CD4-positive, alpha-beta T cell treated with Interleukin-15 for 1 hour (primary cell): ENCODE measurements at places on chromosomes 5 and 9.

GRCh38 chr5:58736214-58736613, 153.3 kb downstream of the RAB3C start:
- no peak for DNase-seq

DNA sequence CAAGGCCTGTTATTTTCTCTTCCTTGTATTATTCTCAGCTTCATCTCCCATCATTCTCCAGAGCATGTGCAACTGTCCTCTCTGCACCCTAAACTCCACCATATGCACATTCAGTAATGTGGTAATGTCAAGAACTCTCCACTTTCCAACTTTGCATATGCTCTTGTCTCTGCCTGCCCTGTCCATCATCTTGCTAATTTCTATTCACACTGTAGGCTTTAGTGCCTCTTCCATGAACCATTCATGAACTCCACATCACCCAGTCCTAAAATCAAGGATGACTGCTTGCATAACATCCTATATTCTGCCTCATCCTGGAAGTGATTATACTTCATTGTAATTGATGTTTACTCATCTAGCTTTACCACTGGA, 354.8 kb downstream of the PDE4D start:
- no peak for DNase-seq

DNA sequence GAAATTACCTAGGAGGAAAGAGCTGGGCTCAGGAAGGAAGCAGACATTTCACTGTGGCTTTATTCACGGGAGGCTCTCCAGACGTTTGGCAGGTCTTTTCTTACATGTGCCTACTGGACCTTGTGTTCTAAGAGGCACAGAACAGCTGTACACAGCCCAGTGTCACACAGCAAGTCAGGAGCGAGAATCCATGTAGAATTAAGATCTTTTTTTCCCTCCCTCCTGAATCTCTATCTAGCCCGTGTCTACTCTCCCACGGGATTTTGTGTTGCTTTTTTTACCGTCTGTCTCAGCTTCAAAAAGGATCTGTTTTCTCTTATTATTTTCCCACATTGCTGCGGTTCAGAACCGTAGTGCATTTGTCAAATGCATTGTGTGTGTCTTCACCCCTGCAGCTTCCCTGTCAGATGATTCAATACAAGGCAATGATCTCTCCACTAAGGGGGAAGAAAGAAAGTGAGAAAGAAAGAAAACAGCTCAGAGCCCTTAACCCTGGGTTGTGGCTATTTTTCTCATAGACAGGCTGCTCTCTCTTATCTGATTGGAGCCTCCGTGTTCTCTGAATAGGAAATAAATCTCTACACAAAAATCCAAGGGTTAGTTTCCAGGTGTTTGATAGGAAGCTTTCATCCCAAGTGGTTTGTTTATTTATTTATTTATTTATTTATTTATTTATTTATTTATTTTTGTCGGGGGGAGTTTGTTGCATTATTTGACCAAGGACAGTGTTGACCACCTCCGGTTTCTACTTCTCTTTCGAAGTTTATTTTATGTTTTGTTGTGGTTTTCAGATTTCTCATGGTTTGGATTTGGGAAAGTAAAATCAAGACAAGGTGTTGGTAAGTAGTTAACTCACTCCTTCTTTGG, 191.0 kb downstream of the NTRK2 start:
- DNase-seq: no peak

DNA sequence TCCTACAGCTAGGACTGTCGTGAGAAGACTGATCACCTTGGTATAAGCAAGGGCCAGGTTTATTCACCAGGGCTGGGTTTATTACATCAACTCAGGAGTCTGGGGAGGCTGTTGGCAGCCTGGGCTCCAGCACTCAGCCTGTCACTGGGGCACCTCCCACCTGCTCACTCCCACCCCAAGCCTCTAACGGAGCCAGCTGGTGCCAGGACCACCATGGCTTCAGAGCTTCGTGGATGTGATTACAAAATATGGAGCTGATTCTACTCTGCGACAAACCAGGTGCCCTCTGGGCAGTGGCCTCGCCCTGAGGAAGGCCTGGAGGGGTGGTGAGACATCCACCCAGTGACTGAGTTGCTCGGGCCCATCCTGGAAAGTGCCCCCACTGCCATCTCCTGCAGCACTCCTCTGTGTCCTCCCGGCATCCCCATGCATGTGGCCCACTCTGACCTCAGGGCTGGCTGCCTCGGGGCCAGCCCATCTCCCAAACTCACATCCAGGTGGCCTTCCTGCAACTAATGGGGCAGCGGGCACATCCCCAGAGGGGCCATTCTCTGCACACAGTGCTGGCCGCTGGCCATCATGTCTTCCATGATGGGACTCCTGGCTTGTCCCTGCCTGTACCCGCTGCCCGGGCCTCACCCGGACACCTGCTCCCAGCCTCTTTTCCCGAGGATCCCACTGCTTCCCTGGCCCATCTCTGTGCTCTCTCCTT, 49.6 kb downstream of the SECISBP2 start:
- DNase-seq: no peak

DNA sequence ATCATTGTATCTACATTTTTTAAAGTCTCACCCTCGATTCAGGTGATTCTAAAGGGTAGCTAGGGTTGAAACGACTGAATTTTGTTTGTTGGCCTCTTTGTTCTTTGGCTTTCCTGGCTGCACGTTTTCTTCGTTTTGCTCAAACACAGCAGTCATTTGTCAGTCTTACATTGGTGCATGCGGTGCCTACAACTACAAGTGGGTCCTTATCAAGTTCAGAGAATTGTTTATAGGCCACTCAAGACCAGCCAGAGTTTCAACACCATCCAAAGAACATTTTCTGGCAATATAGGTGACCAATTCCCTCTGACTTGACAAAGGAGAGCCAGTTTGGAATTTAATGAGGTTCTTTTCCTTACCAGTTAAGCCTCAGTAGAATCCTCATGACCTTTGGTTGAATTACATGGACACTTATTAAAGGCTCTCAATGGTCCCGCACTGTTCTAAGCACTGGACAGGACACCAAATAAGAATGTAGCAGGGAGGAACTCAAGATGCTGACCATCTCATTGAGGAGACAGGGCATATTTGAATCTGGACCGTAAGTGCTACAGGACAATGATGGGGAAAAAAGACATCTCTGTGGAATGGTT, 119.0 kb upstream of the DMRT1 start:
- no peak for DNase-seq

GRCh38 chr9:69564557-69564956, 107.6 kb downstream of the APBA1 start:
- DNase-seq: no peak

DNA sequence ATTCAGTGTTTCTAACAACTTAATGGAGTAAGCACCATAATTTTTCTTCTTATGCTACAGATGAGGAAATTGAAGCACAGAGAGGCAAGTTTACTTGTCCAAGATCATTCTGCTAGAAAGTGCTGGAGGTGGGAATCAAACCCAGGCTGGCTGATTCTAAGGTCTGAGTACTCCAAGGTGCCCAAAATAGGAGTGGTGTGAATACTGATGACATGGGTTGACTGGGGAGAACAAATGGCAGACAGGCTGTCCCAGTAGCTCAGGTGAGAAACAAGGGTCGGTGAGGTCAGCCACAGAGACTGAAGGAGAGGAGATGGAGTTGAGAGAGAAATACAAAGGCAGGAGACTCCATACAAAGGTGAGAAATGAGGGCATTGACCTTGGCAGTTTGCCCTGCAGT, 144.5 kb upstream of the EGFLAM start:
- no peak for DNase-seq

DNA sequence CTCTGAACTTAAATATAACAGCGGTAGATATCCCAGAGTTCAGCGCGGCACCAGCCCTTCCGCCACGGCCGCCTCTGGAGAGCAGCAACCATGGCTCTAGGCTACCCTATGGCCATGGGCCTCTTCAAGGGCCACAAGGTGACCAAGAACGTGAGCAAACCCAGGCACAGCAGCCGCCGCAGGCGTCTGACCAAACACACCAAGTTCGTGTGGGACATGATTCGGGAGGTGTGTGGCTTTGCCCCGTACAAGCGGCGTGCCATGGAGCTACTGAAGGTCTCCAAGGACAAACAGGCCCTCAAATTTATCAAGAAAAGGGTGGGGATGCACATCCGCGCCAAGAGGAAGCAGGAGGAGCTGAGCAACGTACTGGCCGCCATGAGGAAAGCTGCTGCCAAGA, 229.0 kb downstream of the ACTL7B start:
- no peak for DNase-seq

GRCh38 chr5:168023191-168023590, 268.3 kb upstream of the WWC1 start:
- DNase-seq: no peak

DNA sequence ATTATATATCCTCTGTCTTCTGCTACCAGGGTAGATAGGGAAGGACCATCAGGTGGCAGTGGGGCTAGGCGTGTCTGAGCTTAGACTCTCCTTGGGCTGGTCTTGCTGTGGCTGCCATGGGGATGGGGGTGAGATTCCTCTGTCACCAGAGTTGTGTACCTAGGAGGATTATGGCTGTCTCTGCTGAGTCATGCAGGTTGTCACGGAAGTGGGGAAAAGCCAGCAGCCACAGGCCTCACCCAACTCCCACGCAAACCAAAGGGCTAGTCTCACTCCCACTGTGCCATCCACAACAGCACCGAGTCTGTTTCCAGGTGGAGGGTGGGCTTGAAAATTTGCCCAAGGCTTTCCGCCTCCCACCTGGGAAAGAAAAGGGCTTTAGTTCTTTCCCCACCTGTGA, 476.1 kb downstream of the CYLC2 start:
- DNase-seq: no peak
